ENCODE measurements at places on chromosomes 13 and 19. TPM values are rescaled to one million over a fixed set of nuclear protein-coding genes. Genes with fewer than 3 reads are reported as not detected.
A peak's percentile ranks its signal among the peaks of the same experiment; 100 is the strongest.

- DNase-seq: no peak
These were observed 34.1 kb upstream of the TFDP1 start for GRCh38 chr13:113550453-113550852.

- no peak for DNase-seq
These were observed 502.0 kb downstream of the LIG4 start for GRCh38 chr13:107713314-107713713.

DNA sequence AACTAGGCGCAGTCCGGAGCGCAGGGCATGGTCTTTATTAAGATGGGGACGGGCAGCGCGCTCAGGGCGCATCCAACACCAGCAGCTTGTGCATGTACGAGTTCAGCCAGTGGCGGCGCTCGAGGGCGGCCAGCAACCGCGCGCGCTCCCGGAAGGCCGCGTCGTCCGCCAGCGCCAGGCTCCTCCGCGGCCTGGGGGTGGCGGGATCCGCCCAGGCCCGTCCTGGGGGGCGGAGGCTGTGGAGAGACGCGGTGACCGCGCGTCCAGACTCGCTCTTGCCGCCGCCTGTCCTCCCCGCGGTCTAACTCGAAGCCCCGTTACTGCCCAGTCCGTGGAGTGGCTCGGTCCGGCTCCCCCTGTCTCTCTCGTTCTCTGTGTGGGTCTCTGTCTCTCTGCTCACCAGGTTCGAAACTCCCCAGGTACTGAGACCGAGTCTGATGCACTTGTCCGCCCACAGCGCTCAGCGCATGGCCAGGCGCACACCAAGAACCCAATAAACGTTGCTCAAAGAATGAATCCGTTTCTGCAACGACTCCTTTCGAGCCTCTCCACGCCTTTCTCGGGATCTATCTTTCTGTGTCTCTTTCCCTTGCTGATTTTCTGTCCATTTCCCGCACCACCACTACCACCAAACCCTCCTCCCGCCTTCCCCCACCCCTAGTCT is 702 bp downstream of the PTH2 start:
- no peak for DNase-seq

- DNase-seq: no peak
These were observed 161.6 kb downstream of the KDM4B start for GRCh38 chr19:5130371-5131030.

GRCh38 chr19:38946229-38947010 is 15.7 kb downstream of the MRPS12 start:
- peak; percentile 51 for DNase-seq

DNA sequence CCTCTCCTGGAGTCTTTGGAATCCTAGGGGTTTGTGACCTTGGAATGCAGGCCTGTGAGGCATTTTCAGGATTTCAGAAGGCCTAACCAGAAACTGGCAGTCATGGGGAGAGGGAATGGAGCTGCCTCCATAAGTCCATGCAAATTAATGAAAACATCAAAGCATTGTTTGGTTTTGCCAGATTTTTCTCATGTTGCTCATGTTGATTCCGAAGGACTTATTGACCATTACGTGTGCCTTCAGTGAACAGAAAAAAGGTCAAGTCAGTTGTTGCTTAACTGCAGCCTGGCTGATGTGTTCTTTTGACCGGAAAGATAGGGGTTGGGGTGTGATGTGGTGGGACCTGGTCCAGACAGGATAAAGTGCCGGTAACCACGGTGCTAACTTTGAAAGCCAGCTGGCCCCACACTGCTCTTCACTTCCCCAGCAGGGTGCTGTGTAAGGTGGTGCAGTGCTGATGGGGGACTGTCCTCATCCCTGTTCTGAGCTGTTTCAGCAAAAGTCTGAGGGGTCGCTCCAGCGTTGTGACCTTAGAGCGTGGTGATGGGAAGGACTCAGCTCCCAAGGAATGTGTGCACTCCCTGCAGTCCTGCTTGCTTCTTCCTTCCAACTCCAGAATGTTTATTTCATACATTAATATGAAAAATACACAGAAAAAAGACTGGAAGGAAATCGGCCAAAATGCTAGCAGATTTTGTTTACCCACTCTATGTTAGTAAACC is 3.5 kb downstream of the RNF113B start:
- DNase-seq: no peak

GRCh38 chr13:110914331-110915056 is 375 bp downstream of the ANKRD10 start:
- DNase-seq: peak; percentile 93

DNA sequence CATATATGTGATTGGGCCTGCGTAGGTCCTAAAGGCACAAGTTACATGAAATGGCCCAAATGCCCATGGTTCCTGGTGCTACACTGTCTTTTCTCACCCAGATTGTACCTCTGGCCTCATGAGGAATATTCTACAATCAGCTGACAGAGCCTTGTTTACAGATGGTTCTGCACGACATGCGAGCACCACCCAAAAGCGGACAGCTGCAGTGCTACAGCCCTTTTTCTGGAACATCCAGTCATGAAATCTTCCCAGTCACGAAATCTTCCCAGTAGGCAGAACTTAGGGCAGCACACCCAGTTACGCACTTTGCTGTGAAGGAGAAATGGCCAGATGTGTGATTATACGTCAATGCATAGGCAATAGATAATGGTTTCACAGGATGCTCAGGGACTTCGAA is 7.7 kb upstream of the ELF1 start:
- DNase-seq: no peak

- DNase-seq: no peak
These were observed 11.1 kb downstream of the CAPN12 start for GRCh38 chr19:38733241-38733492.

DNA sequence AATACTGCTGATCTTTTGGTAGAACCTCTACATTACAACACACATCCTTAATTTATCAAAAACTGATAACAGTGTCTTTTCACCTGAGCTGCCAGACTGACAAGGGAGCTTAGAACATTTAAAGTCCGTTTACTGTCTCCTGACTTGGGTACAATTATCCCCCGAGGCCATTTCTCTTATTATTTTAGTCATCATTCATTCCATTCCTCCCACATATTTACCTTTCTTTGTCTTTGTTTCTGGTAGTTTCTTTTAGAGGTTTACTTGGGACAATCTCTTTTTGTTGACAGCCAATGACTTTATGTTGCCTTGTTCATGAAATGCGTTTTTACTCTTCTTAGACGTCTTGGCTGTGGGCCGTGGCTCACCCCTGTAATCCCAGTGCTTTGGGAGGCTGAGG is 186.9 kb downstream of the PCCA start:
- DNase-seq: no peak

DNA sequence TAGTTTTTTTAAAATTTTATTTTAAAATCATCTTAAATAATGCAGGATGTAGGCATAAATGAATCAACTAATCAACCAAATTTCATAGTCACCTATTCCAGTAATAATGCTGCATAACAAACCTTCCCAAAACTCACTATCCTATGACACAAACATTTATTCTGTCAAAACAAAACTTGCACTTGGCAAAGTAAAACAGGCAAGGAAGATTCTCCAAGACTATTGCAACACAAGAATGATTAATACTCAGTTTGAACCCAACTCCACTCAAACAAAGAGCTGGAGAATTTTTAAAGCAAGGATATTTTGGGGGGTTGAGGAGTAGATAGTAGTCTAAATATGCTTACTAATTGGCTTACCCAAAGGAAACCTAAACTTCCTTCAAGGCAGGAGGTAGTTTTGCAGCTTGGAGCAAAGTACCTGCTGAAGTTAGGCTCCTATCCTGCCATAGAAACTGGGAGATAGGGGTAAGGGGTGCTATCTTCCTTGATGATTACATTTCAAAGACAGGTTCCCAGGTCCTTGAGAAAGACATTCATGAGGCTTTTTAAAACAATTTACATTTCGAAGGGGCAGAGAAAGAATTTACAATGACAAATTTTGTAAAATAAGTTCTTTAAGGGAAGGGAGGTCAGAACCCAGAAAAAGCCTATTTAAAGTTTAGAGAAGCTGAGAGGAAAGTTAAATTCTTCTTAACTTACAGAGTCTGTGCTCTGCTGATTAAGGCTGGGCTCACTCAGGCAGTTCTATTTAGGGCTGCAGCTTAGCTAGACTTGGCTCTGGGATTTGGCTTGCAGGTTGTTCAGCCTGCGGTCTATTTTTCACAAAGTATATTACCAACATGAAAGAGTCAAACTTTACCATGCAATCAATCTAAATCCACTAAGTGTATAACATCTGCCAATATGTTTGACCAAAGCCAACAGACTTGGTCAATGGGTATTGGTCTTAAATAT is 549.0 kb downstream of the KCTD12 start:
- DNase-seq: no peak

- DNase-seq: no peak
These were observed 53.2 kb downstream of the EPS15L1 start for GRCh38 chr19:16418597-16418962.

The NPAS1 gene
- total RNA-seq: not detected

The PROZ gene
- total RNA-seq: not detected

The TMEM59L gene
- 2.8 TPM for total RNA-seq

The CD22 gene
- total RNA-seq: 0.19 TPM

The C1QTNF9B gene
- total RNA-seq: 3.1 TPM

The ZNF541 gene
- total RNA-seq: 1.2 TPM

The TGFBR3L gene
- 7.2 TPM for total RNA-seq

The RELB gene
- 4.2 TPM for total RNA-seq

The ZNF57 gene
- 5.1 TPM for total RNA-seq

The CYP2B6 gene
- total RNA-seq: not detected

Measured in Right ventricle myocardium inferior (tissue), 1 donor.